ENCODE measurements at places on chromosomes 2 and 18.

GRCh38 chr2:117714110-117714509, 100.4 kb upstream of the DDX18 start:
- DNase-seq: no peak

GRCh38 chr2:134845719-134846118, 7.3 kb downstream of the ACMSD start:
- DNase-seq: no peak

DNA sequence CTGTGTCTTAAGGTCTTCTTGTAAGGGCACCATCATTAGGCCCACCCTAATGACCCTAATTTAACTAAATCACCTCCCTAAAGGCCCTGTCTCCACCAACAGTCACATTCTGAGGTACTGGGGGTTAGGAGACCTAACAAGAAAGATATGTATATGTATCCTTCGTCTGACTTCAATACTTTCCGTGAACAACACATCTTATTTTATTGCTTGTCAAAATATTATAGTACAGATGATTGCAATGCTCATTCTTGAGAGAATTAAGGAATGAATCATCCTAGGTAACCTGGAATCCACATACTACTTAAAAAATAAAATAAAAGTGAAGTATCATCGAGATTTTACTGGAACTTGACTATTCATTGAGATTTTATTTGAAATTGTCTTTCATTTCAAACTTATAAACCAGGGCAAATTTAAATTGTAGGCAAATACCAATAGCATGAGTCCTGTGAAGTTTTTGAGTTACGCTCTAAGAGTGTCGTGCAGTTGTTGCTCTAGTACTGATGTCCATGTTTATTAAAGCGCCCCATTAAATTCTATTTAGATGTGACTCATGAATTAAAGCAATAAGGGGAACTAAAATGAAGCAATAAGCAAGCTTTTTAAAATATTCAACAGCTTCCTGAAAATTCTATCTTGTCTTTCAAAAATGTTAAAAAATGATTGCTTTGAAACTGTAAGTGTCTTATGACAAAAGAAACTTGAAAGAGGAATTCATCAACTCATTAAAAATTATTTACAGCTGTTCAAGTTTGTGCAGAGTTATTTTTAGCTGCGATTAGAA, 40.0 kb downstream of the CCDC102B start:
- no peak for DNase-seq

GRCh38 chr18:26309281-26309680, 83.0 kb downstream of the TAF4B start:
- DNase-seq: no peak

DNA sequence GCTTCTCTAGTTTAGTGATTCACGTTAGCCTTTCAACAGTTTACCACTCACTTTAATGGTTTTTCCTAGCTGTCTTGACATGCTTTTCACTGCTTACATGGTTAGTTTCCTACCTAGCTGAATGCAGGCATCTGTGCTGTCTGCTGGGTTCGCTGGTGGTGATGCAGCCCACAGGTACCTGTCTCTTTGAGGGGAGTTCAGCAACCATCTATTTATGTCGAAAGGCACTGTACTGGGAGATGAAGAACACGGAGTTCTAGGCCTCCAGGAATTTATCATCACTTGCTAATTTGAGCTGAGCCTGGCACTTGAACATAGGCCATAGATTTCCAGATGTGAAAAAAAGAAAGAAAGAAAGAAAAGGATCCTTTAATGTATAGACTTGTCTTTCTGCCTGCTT, 148.5 kb downstream of the NEDD4L start:
- DNase-seq: no peak
